Neural crest cell (in vitro differentiated cells): ENCODE measurements at places on chromosomes 1 and 21.

- DNase-seq = no peak
- H3K27me3 ChIP-seq = no peaks in the 10 kb centered on the region
- peaks cover 9% of the 10 kb centered on the region for H3K36me3 ChIP-seq
- peaks cover 27% of the 10 kb centered on the region for H3K4me1 ChIP-seq
These were observed 604.2 kb downstream of the LRRIQ3 start for GRCh38 chr1:73593804-73594203.

- H3K4me3 ChIP-seq = no peak overlapping the region
- peaks cover 27% of the 10 kb centered on the region for H3K27me3 ChIP-seq
- H3K27ac ChIP-seq = no peak overlapping the region
- H3K36me3 ChIP-seq = no peaks in the 10 kb centered on the region
- no peak for DNase-seq
- H3K4me1 ChIP-seq = peaks cover 24% of the 10 kb centered on the region
These were observed 20.4 kb upstream of the POU2F1 start for GRCh38 chr1:167200272-167200671.

- no peaks in the 10 kb centered on the region for H3K4me1 ChIP-seq
- DNase-seq = no peak
- H3K27ac ChIP-seq = no peak overlapping the region
- no peak overlapping the region for H3K4me3 ChIP-seq
- no peaks in the 10 kb centered on the region for H3K27me3 ChIP-seq
- H3K36me3 ChIP-seq = no peaks in the 10 kb centered on the region
These were observed 398.7 kb downstream of the BRINP2 start for GRCh38 chr1:177569476-177569875.

GRCh38 chr1:204154568-204155255 lies 2.9 kb upstream of the ETNK2 start:
- no peak overlapping the region for H3K27ac ChIP-seq
- H3K4me3 ChIP-seq = peak overlapping the region; percentile 81
- no peak for DNase-seq

GRCh38 chr1:233042834-233043233 lies 92.4 kb downstream of the NTPCR start:
- peaks cover 7% of the 10 kb centered on the region for H3K36me3 ChIP-seq
- no peaks in the 10 kb centered on the region for H3K27me3 ChIP-seq
- H3K4me3 ChIP-seq = no peak overlapping the region
- no peak for DNase-seq

DNA sequence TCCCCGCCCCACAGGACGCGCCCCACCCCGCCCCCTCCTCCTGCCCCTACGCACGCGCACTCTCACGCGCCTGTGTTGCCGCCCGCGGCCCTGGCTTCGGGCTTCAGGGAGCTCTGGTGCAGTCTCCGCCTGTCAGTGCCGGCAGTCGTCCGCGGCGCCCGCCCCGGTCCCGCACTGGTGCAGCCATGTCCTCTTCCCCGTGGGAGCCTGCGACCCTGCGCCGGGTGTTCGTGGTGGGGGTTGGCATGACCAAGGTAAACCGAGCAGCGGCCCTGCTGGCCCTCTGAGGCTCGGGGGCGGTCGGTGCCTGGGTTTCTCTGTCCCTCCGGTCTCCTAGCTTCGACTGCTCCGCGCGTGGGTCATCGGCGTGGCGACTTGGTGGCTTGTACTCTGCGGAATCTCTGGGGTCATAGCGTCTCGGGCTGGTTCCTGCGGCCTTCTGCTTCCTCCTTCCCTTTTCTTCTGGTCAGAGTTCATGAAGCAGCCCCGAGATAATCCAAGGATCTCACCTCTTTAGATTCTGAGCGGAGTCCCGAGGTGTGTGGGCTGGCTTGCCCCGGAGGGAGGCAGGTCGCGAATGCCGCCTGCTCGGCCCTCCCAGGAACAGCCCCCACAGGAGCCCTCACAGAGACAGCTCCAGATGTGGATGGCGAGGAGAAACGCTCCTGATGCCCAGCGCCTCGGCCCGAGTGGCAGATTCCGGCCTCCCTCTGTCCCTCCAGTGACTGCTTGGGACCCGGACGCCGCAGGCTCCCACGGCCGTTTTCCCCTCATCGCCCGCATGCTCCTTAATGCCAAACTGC lies at the start of gene SCP2:
Gene SCP2, plus strand, starts transcription at position 65 of the 803 bp plus-strand sequence. Its CDS starts 121 bp downstream, at position 186.
- peaks cover 9% of the 10 kb centered on the region for H3K4me1 ChIP-seq
- DNase-seq = peak; percentile 63

DNA sequence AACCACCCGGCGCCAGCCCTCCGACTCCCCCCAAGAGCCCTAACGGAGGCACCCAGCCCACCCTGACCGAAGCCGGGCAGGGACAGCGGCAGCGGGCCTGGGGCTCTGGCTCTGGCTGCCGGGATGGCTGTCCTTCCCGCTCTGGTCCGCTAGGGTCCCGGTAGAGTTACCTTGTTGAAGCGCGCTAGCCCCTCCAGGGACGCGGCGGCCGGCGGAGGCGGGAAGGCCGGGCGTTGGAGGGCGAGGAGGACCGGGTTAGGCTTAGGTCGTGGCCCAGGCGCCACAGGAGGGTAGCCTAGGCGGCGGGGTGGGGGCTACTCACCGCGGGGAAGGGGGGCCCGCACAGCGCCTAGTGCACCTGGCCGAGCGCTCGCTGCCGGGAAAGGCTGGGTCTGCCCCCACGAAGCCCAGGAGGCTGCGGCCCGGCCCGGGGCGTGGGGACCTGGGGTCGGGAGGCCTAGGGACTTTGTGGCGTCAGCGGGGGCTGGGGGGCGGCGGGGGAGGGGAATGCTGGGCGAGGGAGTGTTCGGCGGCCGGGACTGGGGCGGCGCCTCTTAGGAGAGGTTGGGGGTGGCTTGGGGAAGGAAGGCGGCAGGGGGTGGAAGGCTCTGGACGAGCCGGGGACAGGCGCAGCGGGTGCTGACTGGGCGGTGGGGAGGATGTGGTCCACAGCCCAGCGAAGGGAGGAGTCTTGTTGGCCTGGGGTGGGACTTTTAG lies at the start of gene TRIM17:
Gene TRIM17, minus strand, starts transcription at position 645 of the 717 bp plus-strand sequence. CDS start 1,789 bp downstream, outside the sequence.
- peaks cover 3% of the 10 kb centered on the region for H3K36me3 ChIP-seq
- peaks cover 11% of the 10 kb centered on the region for H3K4me1 ChIP-seq
- H3K27ac ChIP-seq = peak within 1 kb of the TSS; percentile 19
- DNase-seq = peak; percentile 59
- H3K4me3 ChIP-seq = peak within 1 kb of the TSS; percentile 83

DNA sequence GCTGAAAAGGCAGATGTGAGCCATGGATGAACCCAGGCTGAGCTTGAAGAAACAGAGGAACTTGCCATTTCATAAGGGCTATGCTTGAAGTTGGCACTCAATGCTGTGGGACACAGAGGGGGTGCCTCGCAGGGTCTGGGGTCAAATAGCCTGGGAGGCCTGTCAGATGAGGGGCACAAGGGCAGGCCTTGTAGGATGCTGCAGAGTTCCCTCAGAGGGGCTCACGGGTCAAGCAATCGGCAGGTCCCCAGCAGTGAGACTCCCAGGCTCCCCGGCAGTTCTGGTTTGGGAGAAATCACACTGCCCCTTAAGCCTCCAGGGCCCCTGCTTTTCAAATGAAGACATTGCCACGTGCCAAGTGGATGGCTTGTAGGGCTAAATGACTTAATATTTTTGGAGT lies 116.7 kb upstream of the GRIK3 start:
- H3K27ac ChIP-seq = no peak overlapping the region
- no peak for DNase-seq
- peaks cover 21% of the 10 kb centered on the region for H3K27me3 ChIP-seq
- no peaks in the 10 kb centered on the region for H3K36me3 ChIP-seq
- H3K4me1 ChIP-seq = no peaks in the 10 kb centered on the region
- no peak overlapping the region for H3K4me3 ChIP-seq

DNA sequence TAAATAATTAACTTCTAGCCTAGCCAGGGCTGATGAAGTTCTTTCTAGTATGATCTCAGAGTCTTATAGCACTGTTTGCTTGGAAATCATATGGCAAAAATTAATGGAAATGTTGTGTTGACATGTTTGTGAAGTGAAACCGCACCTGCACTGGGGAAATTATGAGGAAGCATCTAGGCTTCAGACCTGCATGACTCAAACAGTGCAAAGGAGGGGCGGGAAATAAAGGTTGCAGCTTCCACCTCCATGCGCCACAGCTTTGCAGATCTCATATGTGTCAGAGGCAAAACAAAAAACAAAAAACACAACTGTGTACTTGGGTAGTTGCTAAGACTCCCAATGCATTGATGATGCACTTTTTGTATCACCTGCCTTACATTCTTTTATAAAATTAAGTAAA lies 1080.6 kb downstream of the PLA2G4A start:
- no peak for DNase-seq
- H3K4me3 ChIP-seq = no peak overlapping the region
- no peaks in the 10 kb centered on the region for H3K36me3 ChIP-seq
- no peaks in the 10 kb centered on the region for H3K4me1 ChIP-seq

- no peak overlapping the region for H3K4me3 ChIP-seq
- H3K4me1 ChIP-seq = no peaks in the 10 kb centered on the region
- peaks cover 4% of the 10 kb centered on the region for H3K27me3 ChIP-seq
- DNase-seq = no peak
These were observed 93.7 kb upstream of the C1orf174 start for GRCh38 chr1:3993619-3994375.

- H3K27ac ChIP-seq = peak overlapping the region; percentile 92
- no peak overlapping the region for H3K4me3 ChIP-seq
- no peaks in the 10 kb centered on the region for H3K27me3 ChIP-seq
- no peaks in the 10 kb centered on the region for H3K36me3 ChIP-seq
These were observed 225.3 kb upstream of the B3GALT2 start for GRCh38 chr1:193411714-193412113.

DNA sequence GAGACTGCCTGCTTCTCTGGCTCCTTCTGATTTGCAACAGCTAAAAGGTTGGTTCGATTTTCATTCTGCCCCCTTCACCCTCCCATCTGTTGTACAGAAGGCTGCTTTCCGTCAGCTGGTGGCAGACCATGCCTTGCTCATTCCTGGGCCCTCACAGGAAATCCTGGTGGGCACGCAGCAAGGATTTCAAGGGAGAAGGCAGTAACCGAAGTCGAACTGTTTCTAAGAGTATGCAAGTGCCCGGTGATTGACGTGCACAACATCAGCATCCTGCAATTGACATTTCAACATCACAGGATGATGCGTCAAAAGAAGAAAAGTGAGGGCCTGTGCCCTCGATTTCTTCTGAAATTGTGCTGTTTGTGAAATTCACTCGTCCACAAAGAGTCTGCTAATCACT lies 83.8 kb downstream of the PLPP3 start:
- H3K4me1 ChIP-seq = peaks cover 49% of the 10 kb centered on the region
- H3K27me3 ChIP-seq = no peaks in the 10 kb centered on the region
- no peak overlapping the region for H3K27ac ChIP-seq
- H3K4me3 ChIP-seq = no peak overlapping the region
- H3K36me3 ChIP-seq = peaks cover 29% of the 10 kb centered on the region

DNA sequence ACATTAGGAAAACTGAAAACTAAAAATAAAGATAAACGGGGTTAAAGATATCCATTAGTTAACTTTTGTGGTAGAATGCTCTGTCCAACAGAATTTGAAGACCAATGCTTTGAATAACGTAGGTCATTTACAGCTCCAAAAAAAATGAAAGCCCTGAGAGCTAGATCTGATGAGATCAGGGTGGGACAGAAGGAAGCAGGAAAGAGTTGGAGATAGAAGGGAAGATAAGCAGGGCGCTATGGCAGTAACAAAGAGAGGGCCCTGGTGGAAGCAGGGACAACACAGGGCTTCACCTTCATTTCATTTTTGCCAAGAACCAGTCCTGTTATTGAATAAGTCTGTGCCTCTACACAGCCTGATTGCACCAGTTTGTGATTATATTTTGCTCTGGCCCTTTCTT lies 51.0 kb upstream of the RGS8 start:
- H3K36me3 ChIP-seq = no peaks in the 10 kb centered on the region
- DNase-seq = no peak
- H3K4me1 ChIP-seq = peaks cover 21% of the 10 kb centered on the region

- DNase-seq = no peak
- H3K4me3 ChIP-seq = no peak overlapping the region
- peaks cover 4% of the 10 kb centered on the region for H3K27me3 ChIP-seq
- H3K36me3 ChIP-seq = no peaks in the 10 kb centered on the region
These were observed 14.0 kb upstream of the IFI44L start for GRCh38 chr1:78606274-78606673.

GRCh38 chr1:108961198-108961597 lies 2.1 kb downstream of the CLCC1 start:
- H3K27me3 ChIP-seq = no peaks in the 10 kb centered on the region
- H3K27ac ChIP-seq = no peak overlapping the region
- H3K4me3 ChIP-seq = peak overlapping the region; percentile 35
- H3K4me1 ChIP-seq = peaks cover 32% of the 10 kb centered on the region
- no peak for DNase-seq

GRCh38 chr21:45537111-45537745 lies 5.0 kb downstream of the SLC19A1 start:
- H3K36me3 ChIP-seq = no peaks in the 10 kb centered on the region
- no peak for DNase-seq
- no peaks in the 10 kb centered on the region for H3K27me3 ChIP-seq

DNA sequence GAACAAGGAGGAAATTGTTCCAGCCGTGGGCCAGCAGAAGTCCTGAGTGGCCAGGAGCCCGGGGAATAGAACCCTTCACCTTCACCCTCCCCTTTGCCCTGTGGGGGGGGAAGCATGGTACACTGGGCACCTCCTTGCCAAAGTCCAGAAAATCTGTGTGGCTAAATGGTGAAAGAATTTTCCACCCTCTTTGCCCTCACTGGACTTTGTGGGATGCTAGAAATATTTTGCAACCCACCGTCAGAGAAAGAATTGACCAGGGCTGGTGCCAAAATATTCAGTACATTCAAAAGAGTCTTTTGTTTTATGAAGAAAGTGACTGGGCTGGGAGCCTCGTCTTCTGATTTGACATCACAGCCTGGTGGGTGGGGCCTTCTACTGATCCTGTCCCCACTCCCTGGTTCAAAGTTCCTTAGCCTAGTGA lies 14.6 kb downstream of the NFASC start:
- H3K4me1 ChIP-seq = peaks cover 27% of the 10 kb centered on the region
- H3K36me3 ChIP-seq = no peaks in the 10 kb centered on the region
- no peak overlapping the region for H3K27ac ChIP-seq
- H3K4me3 ChIP-seq = no peak overlapping the region
- DNase-seq = no peak
- no peaks in the 10 kb centered on the region for H3K27me3 ChIP-seq

DNA sequence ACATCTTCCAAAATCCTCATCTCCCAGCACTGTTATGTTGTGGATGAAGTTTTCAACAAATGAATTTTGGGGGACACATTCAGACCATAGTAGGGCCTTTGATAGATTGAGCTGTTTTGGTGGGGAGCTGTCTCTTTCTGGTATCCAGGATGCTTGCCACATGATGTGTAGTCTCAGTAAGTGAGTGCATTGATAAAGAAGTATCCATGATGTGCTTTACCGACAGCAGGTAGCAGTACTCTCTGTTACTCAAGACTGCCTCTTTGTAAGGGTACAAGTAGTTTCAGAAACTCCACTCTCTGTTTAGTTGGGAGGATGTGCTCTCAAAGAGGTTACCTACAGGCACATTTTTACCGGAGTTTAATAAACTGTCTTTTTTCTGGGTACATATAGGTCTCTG lies 26.5 kb downstream of the DYRK1A start:
- H3K27ac ChIP-seq = no peak overlapping the region
- H3K4me3 ChIP-seq = no peak overlapping the region
- DNase-seq = no peak
- peaks cover 40% of the 10 kb centered on the region for H3K4me1 ChIP-seq

- H3K27me3 ChIP-seq = peaks cover 21% of the 10 kb centered on the region
- no peak overlapping the region for H3K4me3 ChIP-seq
- DNase-seq = no peak
- H3K27ac ChIP-seq = no peak overlapping the region
- no peaks in the 10 kb centered on the region for H3K36me3 ChIP-seq
- no peaks in the 10 kb centered on the region for H3K4me1 ChIP-seq
These were observed 33.3 kb upstream of the PGBD5 start for GRCh38 chr1:230459465-230459864.

- peak within 1 kb of the TSS; percentile 44 for H3K4me3 ChIP-seq
- no peak for DNase-seq
- H3K36me3 ChIP-seq = no peaks in the 10 kb centered on the region
- H3K4me1 ChIP-seq = peaks cover 19% of the 10 kb centered on the region
- H3K27me3 ChIP-seq = peaks cover 87% of the 10 kb centered on the region
- H3K27ac ChIP-seq = no peak within 1 kb of the TSS
These were observed at the start of gene GRHL3 for GRCh38 chr1:24319312-24319863. Gene GRHL3 (plus strand): TSS chr1:24319357. CDS start chr1:24319552, 195 bp downstream.
